M059J (cell line): ENCODE measurements at places on chromosomes 3 and 15.

GRCh38 chr3:197206913-197207312 lies 91.5 kb downstream of the DLG1 start:
- DNase-seq, result no peak

GRCh38 chr15:39554746-39555387 lies 26.0 kb upstream of the THBS1 start:
- peak; percentile 32 for DNase-seq

GRCh38 chr3:81851176-81851575 lies 89.7 kb upstream of the GBE1 start:
- DNase-seq, result no peak

DNA sequence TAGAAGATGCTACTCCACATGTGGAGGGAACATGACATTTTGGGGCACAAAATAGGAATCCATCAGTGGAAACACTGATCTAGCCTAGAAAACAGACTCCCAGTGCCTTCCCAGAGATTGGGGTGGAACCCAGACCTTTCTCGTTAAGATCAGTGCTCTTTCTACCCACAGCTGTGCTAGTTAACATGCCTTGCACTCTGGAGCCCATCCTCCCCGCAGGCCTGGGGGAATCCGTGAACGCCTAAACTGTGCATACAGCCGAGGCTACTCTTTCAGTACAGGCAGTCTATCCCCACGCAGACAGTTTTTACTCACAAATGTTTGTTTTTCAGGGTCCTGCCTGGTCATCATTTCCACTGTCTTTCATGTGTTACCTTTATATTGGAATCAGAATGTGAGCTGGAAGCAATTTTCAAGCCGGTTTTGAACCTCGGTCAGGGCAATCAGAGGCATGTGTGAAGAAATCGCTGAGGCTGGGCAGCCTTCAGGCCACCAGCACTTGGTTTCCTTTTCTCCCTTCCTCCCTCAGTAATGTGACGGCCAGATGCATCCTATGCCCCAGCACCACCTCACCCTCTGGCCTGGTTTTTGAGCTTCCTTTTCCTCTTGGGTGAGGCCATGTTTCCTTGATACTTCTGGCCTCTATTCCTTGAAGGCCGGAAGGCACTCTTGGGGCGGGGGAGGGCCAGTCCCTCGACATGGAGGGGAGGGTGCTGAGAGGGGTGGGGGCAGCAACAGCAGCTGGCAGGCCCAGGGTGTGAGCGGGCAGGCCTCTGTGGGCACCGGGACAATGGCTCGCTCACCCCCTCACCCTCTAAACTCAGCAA lies 123.6 kb upstream of the GALNT15 start:
- DNase-seq, result no peak

GRCh38 chr3:116405231-116405630 lies 40.1 kb downstream of the LSAMP start:
- DNase-seq, result no peak

GRCh38 chr3:36540888-36541518 lies 160.7 kb downstream of the STAC start:
- DNase-seq, result peak; percentile 43

DNA sequence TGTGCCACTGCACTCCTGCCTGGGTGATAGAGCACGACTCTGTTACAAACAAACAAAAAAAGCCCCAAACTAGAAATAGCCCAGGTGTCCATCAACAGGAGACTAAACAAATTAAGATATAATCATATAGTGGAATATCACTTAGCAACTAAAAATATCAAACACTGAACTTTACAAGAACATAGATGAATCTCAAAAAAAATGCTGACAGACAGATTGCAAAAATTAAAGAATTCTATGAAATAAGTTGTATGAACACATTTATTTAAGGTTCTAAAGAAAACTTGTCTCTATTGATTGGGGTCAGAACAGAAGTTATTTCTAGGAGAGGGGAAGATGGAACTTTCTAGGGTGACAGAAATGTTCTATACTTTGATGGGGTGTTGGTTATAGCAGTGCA lies 268.2 kb downstream of the CTNNB1 start:
- DNase-seq, result no peak

DNA sequence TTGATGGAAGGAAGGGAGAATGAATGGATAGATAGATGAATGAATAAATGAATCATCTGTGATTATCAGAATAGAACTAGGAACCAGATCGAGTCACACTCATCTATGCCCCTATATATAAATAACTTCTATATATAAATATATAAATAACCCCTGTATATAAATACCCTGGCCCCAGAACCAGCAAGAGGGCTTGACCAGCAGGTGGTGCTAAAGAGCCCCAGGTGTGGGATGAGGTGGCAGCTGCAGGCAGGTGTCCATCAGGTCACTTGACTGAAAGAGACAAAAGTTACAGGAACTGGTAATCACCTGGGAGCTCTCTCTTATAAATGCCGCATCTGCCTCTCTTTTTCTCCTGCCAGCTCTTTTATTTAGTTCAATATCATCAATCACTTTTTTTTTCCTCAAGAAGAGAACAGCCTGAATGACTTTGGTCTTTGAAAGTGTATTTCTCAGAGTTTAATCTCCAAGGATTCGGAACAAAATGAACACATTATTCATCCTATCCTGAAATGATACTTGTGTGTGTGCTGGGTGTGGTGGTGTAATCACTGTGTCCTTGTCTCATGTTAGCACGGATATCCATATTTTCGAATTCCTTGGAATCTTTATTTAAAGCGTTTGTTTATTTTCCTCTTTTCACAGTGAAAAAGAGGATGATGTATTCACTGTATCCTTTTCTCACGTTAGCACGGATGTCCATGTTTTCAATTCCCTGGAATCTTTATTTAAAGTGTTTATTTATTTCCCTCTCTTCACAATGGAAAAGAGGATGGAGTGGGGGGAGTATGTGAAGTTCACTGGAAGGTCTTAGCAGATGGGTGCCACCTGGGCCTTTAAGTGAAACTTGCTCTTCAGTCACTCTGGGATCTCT lies 35.4 kb upstream of the ATG7 start:
- peak; percentile 52 for DNase-seq

GRCh38 chr3:15387735-15388134 lies 39.6 kb downstream of the METTL6 start:
- no peak for DNase-seq

DNA sequence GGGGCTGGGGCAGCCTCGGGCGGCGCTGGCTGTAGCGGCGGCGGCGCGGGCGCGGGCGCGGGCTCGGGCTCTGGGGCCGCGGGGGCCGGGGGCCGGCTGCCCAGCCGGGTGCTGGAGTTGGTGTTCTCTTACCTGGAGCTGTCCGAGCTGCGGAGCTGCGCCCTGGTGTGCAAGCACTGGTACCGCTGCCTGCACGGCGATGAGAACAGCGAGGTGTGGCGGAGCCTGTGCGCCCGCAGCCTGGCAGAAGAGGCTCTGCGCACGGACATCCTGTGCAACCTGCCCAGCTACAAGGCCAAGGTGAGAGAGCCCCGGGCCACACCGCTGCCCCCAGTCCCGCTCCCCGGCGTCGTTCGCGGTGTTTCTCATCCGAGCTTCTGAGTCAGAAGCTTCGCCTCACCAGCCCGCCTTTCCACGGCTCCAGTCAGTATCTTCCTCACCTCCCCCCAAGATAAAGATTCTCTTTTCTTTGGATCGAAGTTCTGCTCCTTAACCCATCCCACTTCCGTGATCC lies 600 bp downstream of the FBXO45 start:
- DNase-seq, result peak; percentile 61

- DNase-seq, result no peak
These were observed 31.3 kb upstream of the ANP32A start for GRCh38 chr15:68851971-68852370.

DNA sequence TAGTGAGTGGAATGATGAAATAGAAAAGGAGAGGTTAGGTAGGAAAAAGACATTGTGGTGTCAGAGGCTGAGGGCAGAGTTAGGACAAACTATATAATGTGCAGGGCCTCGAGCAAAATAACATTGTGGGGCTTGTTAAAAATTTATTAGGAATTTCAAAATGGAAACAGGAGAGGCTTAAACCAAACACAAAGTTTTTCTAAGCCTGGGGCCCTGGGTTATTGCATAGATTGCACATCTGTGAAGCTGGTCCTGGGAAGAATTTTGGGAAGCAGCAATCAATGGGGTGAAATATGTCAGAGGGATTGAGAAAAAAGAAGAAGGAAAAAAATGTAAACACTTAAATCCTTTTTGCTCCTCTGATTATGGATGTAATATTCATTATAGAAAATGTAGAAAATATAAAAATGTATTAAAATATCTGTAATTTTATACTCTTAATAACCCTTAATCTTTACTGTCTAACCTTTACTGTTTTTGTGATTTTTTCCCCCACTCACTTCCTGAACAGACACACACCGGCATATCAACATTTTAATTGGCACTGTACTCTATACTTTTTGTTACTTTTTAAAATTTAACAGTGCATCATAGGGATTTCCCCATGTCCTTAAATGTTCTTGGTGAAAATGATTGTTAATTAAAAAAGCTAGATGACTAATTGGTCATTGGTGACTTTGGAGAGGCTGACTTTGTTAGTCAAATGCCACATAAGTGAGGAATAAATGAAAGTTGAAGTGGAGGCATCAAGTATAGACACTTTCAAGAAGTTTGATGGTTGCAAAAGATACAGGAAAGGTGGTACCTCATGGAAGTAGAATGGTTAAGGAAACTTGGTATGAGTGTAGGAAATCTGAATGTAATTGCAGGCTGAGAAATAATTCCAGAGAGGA lies 183.4 kb downstream of the NFKBIZ start:
- DNase-seq, result peak; percentile 13

- no peak for DNase-seq
These were observed 20.5 kb downstream of the TRH start for GRCh38 chr3:129994883-129995559.

- DNase-seq, result peak; percentile 48
These were observed 1.8 kb downstream of the HES1 start for GRCh38 chr3:194137506-194138474.

DNA sequence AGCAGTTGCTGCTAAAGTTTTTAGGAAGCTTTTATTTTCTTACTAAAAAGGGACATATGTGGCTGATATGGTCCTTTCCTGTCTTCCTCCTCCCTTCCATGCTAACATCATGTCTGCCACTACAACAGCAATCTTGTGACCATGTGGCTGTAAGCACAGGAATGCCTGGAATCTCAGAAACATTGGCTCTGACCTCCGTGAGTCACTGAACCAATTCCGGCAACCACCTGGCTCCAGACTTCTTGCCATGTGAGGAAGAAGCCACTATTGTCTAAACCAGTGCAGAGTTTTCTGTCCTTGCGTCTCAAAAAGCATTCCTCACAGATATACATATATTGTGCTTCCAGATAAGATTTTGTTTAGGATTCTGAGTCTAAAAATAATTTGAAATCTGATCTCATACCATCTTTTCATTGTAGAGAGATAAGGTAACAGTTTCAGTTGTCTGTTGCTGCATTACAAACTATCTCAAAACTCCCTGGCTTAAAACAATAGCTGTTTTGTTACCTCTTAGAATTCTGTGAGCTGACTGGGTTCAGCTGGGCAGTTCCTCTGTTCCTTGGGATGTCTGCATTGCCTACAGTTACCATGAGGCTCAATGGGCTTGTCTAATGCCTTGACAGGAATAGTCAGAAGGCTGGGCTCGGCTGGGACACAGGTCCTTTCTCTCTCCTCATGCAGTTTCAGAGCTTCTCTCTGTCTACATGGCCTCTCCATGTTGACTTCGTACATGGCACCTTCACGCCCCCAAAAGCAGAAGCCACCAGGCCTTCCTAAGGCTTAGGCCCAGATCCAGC lies 77.3 kb upstream of the MAGI1 start:
- DNase-seq, result peak; percentile 90

DNA sequence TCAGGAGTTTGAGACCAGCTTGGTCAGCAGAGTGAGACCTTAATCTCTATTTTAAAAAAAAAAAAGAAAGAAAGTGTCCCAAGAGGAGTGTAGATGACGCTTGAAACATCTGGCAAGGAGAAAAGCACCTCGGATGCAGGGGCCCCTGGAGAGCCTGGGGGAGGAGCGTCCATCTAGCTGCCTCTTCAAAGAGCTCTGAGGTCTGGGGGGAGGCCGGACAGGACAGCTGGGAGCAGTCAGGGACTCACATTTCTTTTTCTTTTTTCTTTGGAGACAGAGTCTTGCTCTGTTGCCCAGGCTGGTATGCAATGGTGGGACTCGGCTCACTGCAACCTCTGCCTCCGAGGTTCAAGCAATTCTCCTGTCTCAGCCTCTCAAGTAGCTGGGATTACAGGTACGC lies 3.3 kb upstream of the IDH2 start:
- DNase-seq, result no peak

- peak; percentile 51 for DNase-seq
These were observed 60.9 kb downstream of the ASB7 start for GRCh38 chr15:100663086-100663914.

DNA sequence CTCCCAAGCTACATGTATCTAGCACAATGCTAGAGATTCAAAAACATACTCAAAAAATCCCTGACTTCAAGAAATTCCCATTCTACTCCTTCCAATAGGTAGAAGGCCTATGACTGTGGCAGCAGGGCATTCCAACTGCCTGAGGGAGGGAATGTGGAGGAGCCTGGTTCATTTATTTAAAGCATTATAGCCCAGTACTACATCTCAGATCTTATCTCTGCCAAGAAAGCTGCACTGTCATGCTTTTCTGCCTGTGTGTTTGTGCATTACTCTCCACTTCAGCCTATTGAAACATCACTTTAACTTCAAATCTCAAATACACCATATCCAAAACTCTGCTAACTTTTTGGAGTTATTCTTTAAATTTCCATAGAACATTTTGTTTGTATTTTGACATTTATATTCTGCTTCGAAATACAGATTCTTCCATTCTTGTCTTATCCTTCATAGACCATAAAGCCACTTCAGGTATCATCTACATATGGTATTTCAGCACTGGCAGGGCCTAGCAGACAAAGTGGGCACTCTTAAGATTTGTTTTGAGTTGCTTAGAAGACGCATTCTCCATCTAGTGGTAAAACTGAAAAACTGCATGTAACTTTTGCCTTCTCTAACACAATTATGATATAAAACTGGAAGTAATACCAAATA lies 59.1 kb upstream of the NEDD4 start:
- peak; percentile 68 for DNase-seq

GRCh38 chr15:32152574-32152973 lies 122.3 kb downstream of the CHRNA7 start:
- DNase-seq, result no peak

DNA sequence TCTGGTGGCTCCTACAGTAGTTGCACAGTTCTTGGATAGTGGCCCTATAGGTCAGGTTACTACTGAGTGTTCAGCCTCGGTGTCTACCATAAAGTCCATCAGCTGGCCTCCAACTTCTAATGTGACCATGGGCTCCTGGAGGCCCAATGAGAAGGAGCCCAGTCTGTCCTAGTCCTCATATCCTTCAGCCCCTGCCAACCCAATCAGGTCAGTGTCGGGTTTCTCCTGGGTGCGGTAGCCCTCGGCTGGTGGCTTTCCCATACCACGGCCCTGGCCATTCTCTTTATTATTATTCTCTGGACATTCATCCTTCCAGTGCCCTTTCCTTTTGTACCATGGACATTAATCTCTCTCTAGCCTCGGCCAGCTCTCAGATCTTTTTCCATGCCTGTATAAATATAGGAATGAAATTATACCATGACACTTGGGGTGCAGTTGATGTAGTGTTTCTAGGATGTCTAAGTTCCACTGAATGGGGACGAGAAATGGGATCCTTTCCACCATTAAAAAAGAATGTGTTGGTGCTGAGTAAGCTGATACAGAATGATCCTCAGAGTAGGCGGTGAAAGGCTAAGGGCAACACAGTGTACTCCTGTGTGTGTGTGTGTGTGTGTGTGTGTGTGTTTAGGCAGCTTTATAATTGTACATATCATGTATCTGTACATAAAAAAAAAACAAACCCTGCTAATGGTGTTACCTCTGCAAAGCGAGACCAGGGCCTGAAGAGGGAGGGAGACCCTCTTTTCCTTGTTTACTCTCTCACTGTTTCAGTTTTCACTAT lies 19.3 kb upstream of the NOX5 start:
- no peak for DNase-seq

GRCh38 chr15:64029110-64029509 lies 17.2 kb downstream of the DAPK2 start:
- no peak for DNase-seq

- DNase-seq, result no peak
These were observed 143.4 kb upstream of the BCL6 start for GRCh38 chr3:187888701-187889100.
